ENCODE measurements at places on chromosomes 7 and 10.

DNA sequence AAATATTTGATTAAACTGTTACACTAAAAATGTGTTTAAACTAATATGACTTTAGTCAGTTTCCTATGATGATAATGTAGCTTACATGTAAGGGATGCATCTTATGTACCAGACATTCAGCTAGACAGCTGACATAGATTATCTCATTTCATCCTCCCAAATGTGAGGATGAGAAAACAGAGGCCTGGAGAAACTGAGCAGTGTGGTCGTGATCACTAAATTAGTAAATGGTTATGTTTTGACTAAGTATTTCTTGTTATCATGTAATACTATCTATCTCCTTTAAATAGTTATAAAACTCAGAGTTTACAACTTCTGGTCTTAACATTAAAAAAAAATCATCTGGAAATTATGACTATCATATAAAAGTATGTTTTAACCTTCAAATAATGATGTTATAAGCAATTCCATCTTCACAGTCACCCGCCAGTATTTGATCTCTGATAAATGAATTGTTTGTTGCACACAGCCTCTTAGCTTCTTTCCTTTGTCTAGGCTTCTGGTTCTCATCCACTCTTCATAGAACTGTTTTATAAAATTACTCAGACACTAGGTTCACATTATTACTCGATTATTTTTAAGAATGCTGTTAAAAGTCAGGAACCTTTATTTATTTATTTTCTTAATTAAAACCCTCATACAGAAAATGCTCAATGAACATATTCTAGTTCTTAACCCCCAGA, 33.6 kb upstream of the HDAC9 start:
- no peak for DNase-seq

DNA sequence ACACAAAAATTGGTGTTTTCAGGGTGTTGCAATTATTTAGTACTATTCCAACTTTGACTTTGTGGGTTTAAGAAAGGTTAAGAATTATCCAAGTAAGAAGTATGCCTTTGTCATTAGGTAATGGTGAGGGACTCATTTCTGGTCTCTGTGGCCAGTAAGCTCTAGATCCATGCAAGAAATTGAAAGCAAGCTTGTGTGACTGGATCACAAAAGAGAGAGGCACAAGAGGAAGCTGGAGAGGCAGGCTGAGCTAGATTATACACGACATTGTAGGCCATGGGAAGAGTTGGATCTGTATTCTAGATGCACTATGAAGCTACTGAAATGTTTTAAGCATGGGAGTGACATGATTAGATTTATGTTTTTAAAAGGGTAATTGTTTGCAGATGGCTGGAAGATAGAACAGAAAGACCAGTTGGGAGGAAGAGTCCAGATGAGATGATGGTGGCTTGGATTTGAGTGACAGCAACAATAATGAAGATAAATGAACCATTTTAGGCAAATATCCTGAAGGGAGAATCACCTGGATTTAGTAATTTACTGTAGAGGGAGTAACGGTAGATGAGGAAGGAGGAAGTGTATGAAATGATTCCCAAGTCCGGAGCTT, 50.0 kb downstream of the CALD1 start:
- DNase-seq = no peak

- DNase-seq = no peak
Observed at GRCh38 chr7:20350518-20350951, 19.8 kb downstream of the ITGB8 start.

GRCh38 chr10:103762916-103763315, 92.5 kb downstream of the SH3PXD2A start:
- no peak for DNase-seq

GRCh38 chr7:6367701-6368211, 80.0 kb downstream of the DAGLB start:
- DNase-seq = no peak

- DNase-seq = no peak
Observed at GRCh38 chr10:55500931-55501559, 700.0 kb upstream of the PCDH15 start.

- DNase-seq = no peak
Observed at GRCh38 chr7:105399043-105399725, 10.5 kb upstream of the SRPK2 start.

DNA sequence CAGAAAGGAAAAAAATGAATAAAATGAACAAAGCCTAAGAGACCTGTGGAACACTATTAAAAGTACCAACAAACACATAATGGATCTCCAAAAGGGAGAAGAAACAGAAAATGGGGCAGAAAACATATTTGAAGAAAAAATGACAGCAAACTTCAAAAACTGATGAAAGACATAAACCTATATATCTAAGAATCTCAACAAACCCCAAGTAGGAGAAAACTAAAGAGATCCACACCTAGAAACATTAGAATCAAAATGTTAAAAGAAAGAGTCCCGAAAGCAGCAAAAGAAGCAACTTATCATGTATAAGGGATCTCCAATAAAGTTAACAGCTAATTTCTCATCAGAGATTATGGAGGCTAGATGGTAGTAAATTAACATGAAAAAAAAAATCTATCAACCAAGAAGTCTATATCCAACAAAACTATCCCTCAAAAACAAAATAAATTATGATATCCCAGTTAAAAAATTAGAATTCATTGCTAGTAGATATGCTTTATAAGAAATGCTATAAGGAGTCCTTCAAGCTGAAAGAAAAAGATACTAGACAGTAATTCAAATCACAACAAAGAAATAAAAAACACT, 68.0 kb downstream of the DNAJC1 start:
- no peak for DNase-seq

DNA sequence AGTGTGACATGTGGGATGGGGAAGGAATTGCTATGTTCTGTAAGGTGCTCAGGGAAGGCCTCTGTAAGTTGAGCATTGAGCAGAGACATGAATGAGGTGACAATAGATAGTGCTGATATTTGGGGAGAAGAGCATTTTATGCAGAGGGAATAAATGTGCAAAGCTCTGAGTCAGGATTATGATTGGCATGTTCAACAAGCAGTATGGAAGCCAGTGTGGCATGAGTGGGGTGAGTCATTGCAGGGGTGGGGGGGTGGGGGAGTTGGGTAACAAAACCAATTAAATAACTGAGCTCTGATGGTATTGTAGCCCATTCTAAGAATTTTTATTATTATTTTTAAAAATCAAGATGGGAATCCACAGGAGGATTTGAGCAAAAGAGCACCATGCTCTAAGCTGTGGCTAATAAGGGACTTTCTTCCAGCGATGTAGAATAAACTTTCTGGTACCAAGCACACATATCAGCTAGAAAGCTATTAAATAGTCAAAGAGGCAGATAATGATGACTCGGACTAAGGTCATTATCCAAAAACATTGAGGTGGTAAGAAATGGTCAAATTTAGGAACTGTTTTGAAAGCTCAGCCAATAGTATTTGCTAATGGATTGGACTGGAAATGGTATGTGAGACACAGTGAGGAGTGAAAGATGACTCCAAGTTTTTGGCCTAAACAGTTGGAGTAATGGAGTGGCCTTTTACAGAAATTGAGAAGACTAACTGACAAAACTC, 96.4 kb downstream of the PRKG1 start:
- DNase-seq = no peak

DNA sequence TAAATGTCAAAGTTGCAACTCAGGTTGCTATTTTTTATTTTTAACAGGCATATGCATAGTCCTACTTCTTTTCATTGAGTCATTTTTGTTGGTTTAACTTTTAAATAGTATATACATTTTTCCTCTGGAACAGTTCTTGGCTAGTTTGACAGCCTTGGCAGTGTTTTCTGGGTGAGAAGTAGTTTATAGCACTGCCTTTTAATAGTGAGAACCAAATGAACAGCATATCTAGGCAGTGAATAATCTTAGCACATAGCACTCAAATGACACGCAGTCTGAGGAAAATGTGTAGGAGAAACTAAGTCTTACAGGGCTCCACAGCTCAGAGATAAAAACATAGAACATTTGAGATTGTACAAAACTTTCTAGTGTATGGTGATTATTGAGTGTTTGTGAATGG, 265.5 kb upstream of the POT1 start:
- no peak for DNase-seq

- peak; percentile 21 for DNase-seq
Observed at GRCh38 chr10:125629758-125630376, 53.1 kb downstream of the TEX36 start.

- no peak for DNase-seq
Observed at GRCh38 chr7:117479225-117480054, at the start of gene CFTR. TSS of gene CFTR (plus strand) at chr7:117480025. CDS start at chr7:117480095, 70 bp downstream.

- peak; percentile 44 for DNase-seq
Observed at GRCh38 chr10:28986117-28986792, 302.6 kb upstream of the LYZL1 start.

GRCh38 chr7:149732611-149733010, 40.8 kb downstream of the ZNF467 start:
- no peak for DNase-seq
